ENCODE measurements at places on chromosomes 11 and 22. TPM values are rescaled to one million over a fixed set of nuclear protein-coding genes. Genes with fewer than 3 reads are reported as not detected.

- H3K4me1 ChIP-seq: peaks cover 78% of the 10 kb centered on the region
- H3K27ac ChIP-seq: peak overlapping the region; percentile 99
- H3K36me3 ChIP-seq: peaks cover 4% of the 10 kb centered on the region
- H3K4me3 ChIP-seq: peak overlapping the region; percentile 55
- no peaks in the 10 kb centered on the region for H3K27me3 ChIP-seq
These were observed 21.2 kb downstream of the PTPRJ start for GRCh38 chr11:48001438-48002021.

- no peak for DNase-seq
- no peak overlapping the region for H3K4me3 ChIP-seq
- no peaks in the 10 kb centered on the region for H3K36me3 ChIP-seq
- H3K4me1 ChIP-seq: no peaks in the 10 kb centered on the region
- peaks cover 8% of the 10 kb centered on the region for H3K27me3 ChIP-seq
These were observed 3.5 kb downstream of the OR2D2 start for GRCh38 chr11:6888830-6889229.

DNA sequence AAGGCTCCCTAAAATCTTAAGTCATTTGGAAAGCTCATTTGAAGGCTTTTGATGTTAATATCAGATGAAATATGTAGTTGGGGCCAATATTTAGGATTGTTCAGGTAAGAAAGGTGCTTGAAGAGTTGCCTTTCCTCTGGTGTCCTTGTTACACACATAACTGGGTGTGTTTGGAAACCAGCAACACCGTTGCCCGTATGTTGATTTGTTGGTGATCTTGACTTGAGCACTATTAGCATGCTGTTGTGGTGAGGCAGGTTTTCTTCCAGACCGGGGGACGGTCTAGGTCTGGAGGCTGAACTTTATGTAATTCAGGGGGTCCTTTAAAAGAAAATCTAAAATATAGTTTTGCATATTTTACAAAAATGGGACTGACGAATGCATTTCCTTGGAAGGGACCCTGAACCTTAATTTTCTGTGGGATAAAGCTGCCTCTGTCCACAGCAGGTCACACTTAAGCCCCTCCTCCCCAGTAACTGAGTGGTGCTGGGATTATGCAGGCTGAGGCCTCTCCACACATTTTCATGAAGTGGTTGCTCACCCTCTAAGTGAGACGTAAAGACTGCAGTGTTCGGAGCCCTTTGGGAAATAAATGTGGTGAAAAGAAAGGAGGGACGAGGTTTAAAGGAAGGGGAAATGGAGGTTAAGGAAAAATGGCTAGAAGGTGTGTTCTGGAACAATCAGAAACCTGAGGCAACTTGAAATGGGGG is 1.8 kb downstream of the YWHAH start:
- H3K27me3 ChIP-seq: no peaks in the 10 kb centered on the region
- no peak overlapping the region for H3K27ac ChIP-seq
- H3K36me3 ChIP-seq: peaks cover 36% of the 10 kb centered on the region
- peaks cover 42% of the 10 kb centered on the region for H3K4me1 ChIP-seq
- no peak for DNase-seq

Gene PNPLA5
- total RNA-seq: not detected
